ENCODE measurements at places on chromosomes 2 and 18.

GRCh38 chr2:44546459-44547127 is 184.8 kb downstream of the CAMKMT start:
- no peak for DNase-seq

DNA sequence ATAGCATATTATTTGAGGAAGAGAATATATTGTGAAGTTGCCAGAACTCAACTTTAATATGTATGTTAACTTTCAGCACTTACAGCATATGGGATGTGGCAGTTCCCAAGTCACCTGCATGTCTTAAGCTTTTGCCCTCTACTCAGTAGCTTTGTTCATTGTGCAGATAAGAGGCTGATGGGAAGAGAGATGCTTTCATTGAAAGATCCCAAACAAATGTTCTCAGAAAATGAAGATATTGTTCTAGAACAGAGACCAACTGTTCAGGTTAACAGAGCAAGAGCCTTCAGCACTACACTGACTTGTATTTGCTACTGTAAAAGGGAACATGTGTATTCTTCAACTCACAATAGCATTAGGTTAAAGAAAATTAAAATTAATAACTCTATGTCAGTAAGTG is 28.1 kb downstream of the GAREM1 start:
- no peak for DNase-seq

- DNase-seq, result no peak
Observed at GRCh38 chr18:58103339-58103985, 59.4 kb downstream of the NEDD4L start.

- no peak for DNase-seq
Observed at GRCh38 chr2:42114091-42114490, 55.1 kb upstream of the EML4 start.

- no peak for DNase-seq
Observed at GRCh38 chr2:7639476-7639875, 722.3 kb downstream of the RNF144A start.

- no peak for DNase-seq
Observed at GRCh38 chr2:230327418-230328154, 593 bp downstream of the SP140L start.

DNA sequence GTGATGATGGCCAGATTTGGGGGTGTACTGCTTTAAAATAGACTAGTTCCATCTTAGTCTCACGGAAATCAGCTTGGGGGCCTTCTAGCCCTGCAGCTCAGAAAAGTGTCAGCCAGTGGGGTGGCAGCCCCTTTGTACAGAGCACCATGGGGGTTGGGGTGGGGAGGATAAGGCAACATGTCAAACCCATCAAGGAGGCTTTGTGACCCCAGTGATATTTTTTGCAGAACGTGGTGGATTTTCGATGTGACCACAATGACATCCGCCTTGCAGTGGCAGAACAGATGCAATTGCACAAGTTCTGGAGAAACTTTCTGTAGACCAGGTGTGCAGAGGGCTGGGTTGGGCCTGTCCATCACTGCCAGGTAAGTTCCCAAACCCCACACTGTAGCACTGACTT is 3.0 kb upstream of the CD8A start:
- DNase-seq, result no peak

DNA sequence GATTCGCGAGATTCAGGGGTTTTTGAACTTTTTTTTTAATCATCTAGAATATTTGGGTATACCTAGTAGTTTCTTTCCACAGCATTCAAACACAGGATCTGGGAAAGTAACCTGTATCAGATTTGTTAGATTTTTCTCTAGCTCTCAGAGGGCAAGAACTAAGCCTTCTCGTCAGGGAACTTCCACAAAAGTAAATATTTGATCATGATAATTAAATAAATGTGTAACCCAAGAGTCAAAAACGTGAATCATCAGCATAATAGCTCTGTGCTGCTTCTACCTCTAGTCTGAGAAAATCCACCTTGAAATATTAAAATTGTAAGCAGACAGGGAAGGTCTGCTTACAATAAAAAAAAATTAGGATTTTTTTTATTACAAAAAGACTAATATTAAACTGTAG is 225.7 kb upstream of the SPOPL start:
- DNase-seq, result no peak

- DNase-seq, result no peak
Observed at GRCh38 chr2:54295911-54296310, 39.9 kb upstream of the TSPYL6 start.

GRCh38 chr18:10898417-10898974 is 250.9 kb downstream of the PIEZO2 start:
- no peak for DNase-seq

DNA sequence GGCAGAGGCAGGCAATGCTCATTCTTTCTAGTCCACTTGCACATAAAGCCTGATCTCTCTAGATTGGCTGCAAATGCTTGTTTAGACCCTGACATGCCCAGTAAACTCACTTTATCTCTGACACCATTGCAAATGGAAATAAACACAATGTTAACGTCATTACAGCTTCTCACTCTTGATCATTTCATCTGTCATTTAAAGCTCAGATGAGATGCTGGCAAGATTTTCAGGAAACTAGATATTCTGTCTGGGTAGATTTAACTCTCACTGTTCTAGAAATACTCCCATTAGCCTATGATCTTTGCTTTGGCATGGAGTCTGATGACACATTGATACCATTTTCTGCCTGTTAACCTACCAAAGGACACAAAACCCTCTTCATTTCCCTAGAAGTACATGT is 320.7 kb upstream of the HNRNPA3 start:
- no peak for DNase-seq

DNA sequence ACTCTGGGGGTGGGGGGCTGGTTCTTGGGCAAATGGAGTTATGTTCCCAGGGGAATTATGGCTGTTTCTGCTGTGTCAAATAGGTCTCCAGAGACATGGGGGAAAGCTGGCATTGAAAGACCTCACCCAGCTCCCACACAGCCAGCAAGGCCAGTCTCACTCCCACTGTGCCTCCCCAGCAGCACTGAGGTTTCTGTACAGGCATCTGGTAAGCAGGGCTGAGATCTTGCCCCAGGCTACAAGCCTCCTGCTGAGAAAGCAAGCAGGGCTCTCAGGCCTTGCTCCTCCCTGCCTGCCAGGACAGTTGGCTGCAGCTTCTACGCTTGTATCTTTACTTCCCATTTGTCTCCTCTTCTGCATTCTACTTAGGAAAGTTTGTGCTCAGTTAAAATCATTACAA is 50.5 kb upstream of the FHOD3 start:
- no peak for DNase-seq

DNA sequence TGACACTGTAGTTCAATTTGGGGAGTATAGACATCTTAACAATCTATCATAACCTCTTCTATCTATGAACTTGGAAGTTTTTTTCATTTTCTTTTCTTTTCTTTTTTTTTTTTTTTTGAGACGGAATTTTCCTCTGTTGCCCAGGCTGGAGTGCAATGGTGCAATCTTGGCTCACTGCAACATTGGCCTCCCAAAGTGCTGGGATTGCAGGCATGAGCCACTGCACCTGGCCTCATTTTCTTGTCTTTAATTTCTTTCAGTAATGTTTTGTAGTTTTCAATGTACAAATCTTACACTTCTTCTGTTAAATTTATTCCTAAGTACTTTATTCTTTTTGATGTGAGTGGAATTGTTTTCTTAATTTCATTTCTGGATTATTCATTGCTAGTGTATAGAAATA is 14.6 kb downstream of the ASAP2 start:
- DNase-seq, result no peak

- no peak for DNase-seq
Observed at GRCh38 chr18:70359071-70359470, 70.2 kb downstream of the SOCS6 start.

GRCh38 chr2:220334871-220335590 is 707.6 kb downstream of the SLC4A3 start:
- peak; percentile 37 for DNase-seq

DNA sequence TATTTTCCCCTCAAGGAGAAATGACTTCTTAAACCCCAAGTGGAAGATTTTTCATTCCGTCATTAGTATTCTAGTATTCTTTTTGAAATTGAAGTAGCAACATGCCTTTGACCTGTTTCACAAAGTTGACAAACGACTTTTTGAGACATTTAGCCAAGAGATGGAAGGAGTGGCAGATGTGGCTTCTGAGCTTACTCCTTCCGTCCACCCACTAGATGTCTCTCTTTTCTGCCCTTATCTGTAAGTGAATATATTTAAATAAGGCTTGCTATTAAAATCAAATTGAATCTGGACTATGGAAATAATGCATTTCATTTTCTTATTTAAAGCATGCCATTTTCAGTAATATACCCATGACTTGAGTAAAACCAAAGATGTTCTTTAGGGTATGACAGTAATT is 74.1 kb downstream of the ACTR3 start:
- DNase-seq, result no peak

DNA sequence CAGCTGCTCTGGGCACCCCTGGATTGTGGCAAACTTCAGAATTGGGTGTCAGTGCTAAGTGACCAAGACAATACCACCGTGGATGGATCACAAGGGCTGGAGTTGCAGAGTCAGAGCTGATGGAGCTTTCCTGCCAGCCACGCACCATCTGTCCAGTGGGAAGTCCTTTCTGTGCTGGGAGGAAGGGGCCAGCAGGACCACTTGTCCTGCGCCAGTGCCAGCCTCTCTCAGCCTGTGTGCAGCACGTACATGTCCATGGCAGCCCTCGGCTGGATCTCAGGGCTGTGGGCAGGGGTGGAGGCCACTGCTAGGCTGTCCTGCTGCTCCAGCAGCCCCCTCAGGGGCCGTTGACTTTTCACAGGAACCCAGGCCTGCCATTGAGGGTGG is 33.3 kb downstream of the RAB31 start:
- no peak for DNase-seq

- DNase-seq, result no peak
Observed at GRCh38 chr2:119253114-119253702, 29.6 kb downstream of the STEAP3 start.

DNA sequence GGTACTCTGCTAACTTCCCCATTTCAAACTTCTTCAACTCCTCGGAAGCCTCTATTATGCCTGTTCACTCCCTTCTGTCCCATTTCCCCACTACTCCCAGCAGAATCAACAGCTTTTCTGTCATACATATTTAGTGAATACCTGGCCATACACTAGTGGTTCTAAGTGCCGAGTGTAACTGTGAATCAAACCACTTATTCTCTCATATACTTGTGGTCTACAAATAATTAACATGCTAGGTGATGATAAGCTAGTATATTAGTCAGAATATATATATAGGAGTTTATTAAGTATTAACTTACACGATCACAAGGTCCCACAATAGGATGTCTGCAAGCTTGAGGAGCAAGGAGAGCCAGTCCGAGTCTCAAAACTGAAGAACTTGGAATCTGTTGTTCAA is 150.7 kb downstream of the CCDC102B start:
- DNase-seq, result no peak

DNA sequence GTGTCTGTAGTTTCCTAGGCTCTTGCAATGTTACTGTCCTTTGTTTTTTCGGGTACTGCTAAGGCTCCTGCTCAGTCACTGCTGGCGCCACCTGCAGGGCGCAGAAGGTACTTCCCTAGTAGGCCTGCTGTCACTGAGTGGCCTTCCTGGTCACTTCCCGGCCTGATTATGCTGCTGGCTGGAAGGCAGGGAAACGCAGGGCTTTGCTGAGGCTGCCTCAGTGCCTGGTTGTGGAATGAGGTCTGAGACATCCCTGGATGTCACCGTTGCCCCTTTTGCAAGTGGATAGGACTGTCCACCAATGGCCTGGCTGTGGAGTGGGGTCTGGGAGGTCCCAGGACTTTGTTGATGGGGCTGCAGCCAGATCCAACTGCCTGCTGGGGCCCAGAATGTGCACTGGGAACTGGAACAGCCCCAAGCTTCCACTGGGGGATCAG is 13.1 kb downstream of the DAW1 start:
- peak; percentile 80 for DNase-seq

GRCh38 chr18:9885170-9886004 is at the start of gene TXNDC2:
Gene TXNDC2, plus strand, starts transcription at chr18:9885973. Its CDS starts 708 bp downstream, at chr18:9886681.
- DNase-seq, result no peak

GRCh38 chr18:463827-464541 is 36.5 kb downstream of the COLEC12 start:
- DNase-seq, result peak; percentile 10

GRCh38 chr2:214019229-214019972 is 391.5 kb upstream of the VWC2L start:
- no peak for DNase-seq

- DNase-seq, result no peak
Observed at GRCh38 chr2:113799375-113799774, 42.9 kb upstream of the SLC35F5 start.

- no peak for DNase-seq
Observed at GRCh38 chr18:49168281-49168985, 217.7 kb upstream of the SMAD7 start.

Measured in A673 (cell line).